ENCODE measurements at places on chromosomes 4 and X. TPM values are rescaled to one million over a fixed set of nuclear protein-coding genes. Genes with fewer than 3 reads are reported as not detected.

DNA sequence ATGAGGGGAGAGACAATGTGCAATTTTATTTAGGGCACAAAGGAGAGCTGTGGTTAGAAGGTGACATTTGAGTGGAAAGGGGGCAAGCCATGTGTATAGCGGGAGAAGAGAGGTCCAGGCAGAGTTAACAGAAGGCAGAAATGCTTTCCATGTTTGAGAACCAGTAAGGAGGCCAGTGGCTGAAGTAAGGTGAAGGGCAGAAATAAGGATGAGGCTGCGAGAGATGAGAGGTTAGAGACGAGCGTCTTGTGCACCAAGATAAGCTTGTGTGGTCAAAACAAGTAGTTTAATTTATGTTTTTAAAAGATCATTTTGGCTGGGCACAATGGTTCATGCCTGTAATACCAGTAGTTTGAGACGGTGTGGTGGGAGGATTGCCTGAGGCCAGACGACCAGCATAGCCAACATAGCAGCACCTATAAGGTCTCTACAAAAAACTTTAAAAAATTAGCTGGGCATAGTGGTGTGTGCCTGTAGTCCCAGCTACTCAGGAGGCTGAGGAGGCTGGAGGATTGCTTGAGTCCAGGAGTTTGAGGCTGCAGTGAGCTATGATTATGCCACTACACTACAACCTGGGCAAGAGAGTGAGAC is 8.5 kb downstream of the HTT start:
- H3K36me3 ChIP-seq = peaks cover under 1% of the 10 kb centered on the region
- peaks cover 17% of the 10 kb centered on the region for H3K4me1 ChIP-seq
- H3K27me3 ChIP-seq = no peaks in the 10 kb centered on the region
- no peak overlapping the region for H3K4me3 ChIP-seq

Gene CHRNA9
- total RNA-seq = 0.11 TPM

GRCh38 chr4:141849778-141850177 is 213.4 kb downstream of the IL15 start:
- no peak overlapping the region for H3K27ac ChIP-seq
- no peaks in the 10 kb centered on the region for H3K36me3 ChIP-seq

DNA sequence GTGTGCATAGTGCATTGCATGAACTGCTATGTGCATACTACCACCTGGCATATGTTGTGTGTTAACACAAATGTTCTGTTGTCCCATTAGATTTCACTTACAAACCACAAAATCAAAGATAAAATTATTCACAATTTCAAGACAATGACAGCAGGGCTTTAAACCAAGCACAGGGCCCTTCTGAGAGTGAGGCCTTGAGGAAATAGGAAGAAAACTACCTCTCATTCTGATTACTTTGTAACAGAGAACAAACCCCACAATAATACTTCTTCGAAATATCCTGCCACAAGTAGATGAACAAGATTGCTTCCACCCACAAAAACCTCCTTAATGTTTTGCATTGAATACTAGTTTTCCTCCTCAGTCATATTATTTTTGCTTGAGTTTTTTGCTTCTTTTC is 85.5 kb upstream of the SPANXB1 start:
- no peaks in the 10 kb centered on the region for H3K27me3 ChIP-seq
- H3K36me3 ChIP-seq = no peaks in the 10 kb centered on the region
- no peak for DNase-seq
- H3K4me3 ChIP-seq = no peak overlapping the region
- H3K4me1 ChIP-seq = no peaks in the 10 kb centered on the region

DNA sequence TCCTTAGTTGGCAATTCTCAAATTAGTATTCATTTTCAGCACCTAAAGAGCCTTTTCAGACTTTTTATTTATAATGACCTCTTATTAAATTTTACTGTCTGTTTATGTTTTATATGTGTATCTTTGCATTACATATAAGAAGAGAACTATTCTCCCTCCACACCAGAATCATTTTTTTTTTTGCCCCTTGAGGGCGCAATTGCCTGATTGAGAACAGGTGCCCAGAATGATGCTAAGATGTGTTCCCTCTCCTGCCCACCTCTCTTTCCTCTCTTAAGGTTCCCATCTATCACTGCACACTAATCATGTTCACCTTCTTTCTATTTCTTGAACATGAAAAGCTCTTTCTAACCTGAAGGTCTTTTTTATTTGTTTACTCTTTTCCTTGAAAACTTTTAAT is 44.2 kb upstream of the ADAM29 start:
- H3K27me3 ChIP-seq = no peaks in the 10 kb centered on the region
- H3K4me1 ChIP-seq = no peaks in the 10 kb centered on the region

Gene HSFX3
- total RNA-seq = not detected

DNA sequence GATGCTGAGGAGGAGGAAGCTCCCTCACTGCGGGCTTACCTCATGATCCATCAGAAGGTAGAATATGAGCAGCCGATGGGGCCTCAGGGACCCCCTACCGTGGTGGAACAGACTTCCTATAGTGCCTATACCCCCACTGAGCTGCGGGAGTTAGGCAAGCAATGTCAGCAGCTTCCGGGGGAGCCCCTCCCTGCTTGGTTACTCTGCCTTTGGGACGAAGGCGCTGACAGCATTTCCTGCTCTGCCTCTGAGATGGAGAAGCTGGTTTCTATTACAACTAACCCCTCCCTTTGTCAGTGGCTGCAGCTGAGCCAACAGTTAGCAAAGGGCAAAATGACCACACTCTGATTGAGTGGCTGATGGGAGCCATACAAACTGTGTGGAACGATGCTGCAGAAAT is 430.7 kb downstream of the IDS start:
- DNase-seq = no peak
- no peaks in the 10 kb centered on the region for H3K27me3 ChIP-seq
- no peak overlapping the region for H3K4me3 ChIP-seq
- H3K36me3 ChIP-seq = no peaks in the 10 kb centered on the region
- H3K4me1 ChIP-seq = no peaks in the 10 kb centered on the region
